Hematopoietic multipotent progenitor cell (in vitro differentiated cells): ENCODE measurements at places on chromosomes 7 and 10. TPM values are rescaled to one million over a fixed set of nuclear protein-coding genes. Genes with fewer than 3 reads are reported as not detected.

DNA sequence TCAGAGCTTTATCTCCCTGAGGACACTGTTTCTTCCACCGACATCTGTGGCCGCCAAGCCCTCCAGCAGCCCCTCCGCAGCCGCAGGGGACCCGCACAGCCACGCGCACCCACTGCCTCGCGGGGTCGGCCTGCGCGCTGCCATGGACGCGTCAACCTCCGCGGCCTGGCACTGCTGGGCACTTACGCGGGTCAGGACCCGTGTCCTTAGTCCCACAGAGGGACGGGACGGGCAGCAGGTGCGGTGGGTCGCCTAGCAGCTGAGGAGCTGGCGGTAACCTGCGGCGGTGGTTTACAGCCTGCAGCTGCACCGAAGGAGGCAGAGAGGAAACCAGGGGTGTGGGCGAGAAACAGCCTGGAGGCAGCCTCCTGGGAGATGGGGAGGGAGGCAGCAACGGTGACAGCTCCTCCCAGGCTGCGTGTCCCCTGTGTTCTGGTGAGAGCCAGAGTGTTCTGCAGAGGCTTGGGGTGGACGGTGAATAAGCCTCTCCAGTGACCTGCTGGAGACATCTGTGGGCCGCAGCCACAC lies 61.3 kb downstream of the SEC61G start:
- DNase-seq: no peak

- DNase-seq: no peak
Measured at GRCh38 chr7:131604841-131605279, 48.4 kb upstream of the PODXL start.

- DNase-seq: no peak
Measured at GRCh38 chr7:8215648-8216333, 46.2 kb downstream of the ICA1 start.

DNA sequence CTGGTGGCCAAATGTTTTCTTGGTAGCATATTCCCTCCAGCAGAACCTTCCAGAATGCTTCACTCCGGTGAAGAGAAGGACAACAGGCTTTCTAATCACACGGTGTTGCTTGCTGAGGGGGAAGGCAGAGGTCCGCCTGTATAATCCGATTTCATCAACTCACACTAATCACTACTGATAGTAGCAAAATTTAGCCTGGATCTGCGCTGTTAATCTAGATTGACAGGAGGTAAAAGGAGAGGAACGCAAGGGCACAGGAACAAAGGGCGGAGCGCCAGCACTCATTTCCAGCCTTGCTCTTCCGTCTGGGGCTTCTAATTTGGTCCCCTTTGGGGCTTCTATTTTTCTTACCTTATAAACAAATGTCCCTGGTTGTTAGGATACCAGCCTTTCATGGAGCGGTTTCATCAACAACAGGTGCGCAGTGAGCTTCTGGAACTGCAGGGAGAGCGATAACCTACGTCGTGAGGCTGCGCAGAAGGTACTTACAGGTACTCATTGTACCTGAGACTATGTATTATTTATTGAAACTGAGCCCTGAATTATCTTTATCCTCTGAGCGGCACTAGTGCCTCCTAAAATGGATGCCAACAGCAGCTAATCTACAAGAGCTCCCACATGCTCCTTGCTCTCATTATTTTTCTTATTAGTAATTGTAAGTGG lies 150.6 kb downstream of the CACNB2 start:
- no peak for DNase-seq

GRCh38 chr10:131636841-131637724 lies 263.7 kb upstream of the PPP2R2D start:
- DNase-seq: no peak

- DNase-seq: no peak
Measured at GRCh38 chr7:85094046-85094725, 92.7 kb downstream of the SEMA3D start.

Gene FOXI2
- 0.54 TPM for total RNA-seq
